ENCODE measurements at places on chromosomes 6 and 20. TPM values are rescaled to one million over a fixed set of nuclear protein-coding genes. Genes with fewer than 3 reads are reported as not detected.

ADGB gene
- total RNA-seq: 0.04 TPM

ZBP1 gene
- total RNA-seq: not detected

SLC17A3 gene
- 0.58 TPM for total RNA-seq

SIRPB1 gene
- total RNA-seq: 0.96 TPM

LZTS3 gene
- total RNA-seq: 47.8 TPM

RSPO4 gene
- total RNA-seq: 1.4 TPM

- no peak for DNase-seq
- no peaks in the 10 kb centered on the region for H3K36me3 ChIP-seq
- peaks cover 46% of the 10 kb centered on the region for H3K27me3 ChIP-seq
- no peaks in the 10 kb centered on the region for H3K4me1 ChIP-seq
- no peak overlapping the region for H3K4me3 ChIP-seq
These were observed 90.0 kb upstream of the RPS6KA2 start for GRCh38 chr6:166716910-166717617.

GRCh38 chr6:11538819-11539468, 1.4 kb downstream of the TMEM170B start:
- H3K27ac ChIP-seq: no peak overlapping the region
- H3K4me1 ChIP-seq: peaks cover 14% of the 10 kb centered on the region
- no peaks in the 10 kb centered on the region for H3K36me3 ChIP-seq
- peak overlapping the region; percentile 81 for H3K4me3 ChIP-seq

- H3K36me3 ChIP-seq: no peaks in the 10 kb centered on the region
- no peaks in the 10 kb centered on the region for H3K27me3 ChIP-seq
- peaks cover 9% of the 10 kb centered on the region for H3K4me1 ChIP-seq
- H3K27ac ChIP-seq: no peak overlapping the region
- no peak overlapping the region for H3K4me3 ChIP-seq
- no peak for DNase-seq
These were observed 210.8 kb downstream of the ARHGAP18 start for GRCh38 chr6:129498950-129499842.

- peak overlapping the region; percentile 73 for H3K27ac ChIP-seq
- DNase-seq: no peak
- no peaks in the 10 kb centered on the region for H3K36me3 ChIP-seq
- H3K4me1 ChIP-seq: peaks cover 22% of the 10 kb centered on the region
These were observed 581.6 kb upstream of the FLRT3 start for GRCh38 chr20:14918976-14919375.

GRCh38 chr6:156281266-156281665, 495.9 kb upstream of the ARID1B start:
- DNase-seq: no peak
- H3K27ac ChIP-seq: no peak overlapping the region
- H3K36me3 ChIP-seq: peaks cover 2% of the 10 kb centered on the region
- H3K27me3 ChIP-seq: no peaks in the 10 kb centered on the region
- peaks cover 4% of the 10 kb centered on the region for H3K4me1 ChIP-seq

DNA sequence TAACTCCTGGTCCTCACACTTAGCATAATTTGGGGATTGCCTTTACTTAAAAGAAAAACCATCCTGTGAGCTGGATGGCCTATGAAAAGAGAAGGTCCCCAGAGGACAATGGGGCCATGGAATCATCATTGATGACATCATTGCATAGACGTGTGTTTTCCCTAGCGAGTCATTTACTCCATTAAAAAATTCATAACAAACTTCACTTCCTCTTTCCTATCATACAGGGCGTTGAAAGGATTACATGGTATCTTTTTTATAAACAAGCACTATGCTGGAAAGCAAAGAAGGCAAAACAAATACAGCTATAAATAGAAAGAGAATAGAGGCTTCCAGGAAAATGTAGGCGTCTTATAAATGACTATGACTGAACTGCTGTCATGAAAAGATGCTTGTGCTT, 11.3 kb upstream of the COL12A1 start:
- no peak for DNase-seq
- no peak overlapping the region for H3K27ac ChIP-seq
- peaks cover 5% of the 10 kb centered on the region for H3K27me3 ChIP-seq
- no peaks in the 10 kb centered on the region for H3K36me3 ChIP-seq
- H3K4me3 ChIP-seq: no peak overlapping the region
- H3K4me1 ChIP-seq: peaks cover 6% of the 10 kb centered on the region

DNA sequence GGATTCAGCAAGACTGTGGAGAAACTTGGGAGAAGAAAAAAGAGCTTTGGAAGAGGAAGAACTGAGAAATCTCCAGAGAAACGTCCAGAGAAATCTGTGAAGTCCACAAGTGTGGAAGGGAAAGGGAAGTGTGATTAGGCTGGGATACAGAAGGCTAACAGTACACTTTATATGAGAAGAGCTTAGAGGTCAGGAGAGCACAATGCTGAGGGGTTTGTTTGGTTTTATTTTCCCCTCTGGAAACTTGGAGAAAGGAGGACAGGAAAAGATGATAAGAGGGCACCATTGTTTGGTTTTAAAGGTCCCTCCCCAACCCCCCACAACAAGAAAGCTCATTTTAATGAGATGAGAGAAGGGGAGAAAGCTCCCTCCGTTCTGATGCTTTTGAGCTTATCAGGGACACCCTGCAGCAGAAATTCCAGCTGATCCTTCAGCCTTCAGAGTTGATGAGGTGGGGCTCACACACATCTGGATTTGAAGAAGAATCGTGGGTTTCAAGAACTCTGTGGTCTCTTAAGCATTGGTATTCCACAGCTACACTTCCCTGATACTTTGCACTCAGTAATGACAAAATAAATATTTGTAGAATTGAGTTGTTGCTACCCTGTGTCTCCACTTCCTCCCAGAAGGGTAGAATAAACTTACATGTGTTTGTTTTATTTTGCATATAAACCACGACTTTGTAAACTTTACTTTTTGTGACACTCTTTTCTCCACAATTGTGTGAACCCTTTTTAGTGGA, 1.9 kb downstream of the NT5E start:
- no peaks in the 10 kb centered on the region for H3K36me3 ChIP-seq
- H3K4me1 ChIP-seq: peaks cover 42% of the 10 kb centered on the region
- H3K27me3 ChIP-seq: peaks cover 26% of the 10 kb centered on the region
- no peak for DNase-seq
- peak overlapping the region; percentile 86 for H3K4me3 ChIP-seq
- H3K27ac ChIP-seq: no peak overlapping the region

DNA sequence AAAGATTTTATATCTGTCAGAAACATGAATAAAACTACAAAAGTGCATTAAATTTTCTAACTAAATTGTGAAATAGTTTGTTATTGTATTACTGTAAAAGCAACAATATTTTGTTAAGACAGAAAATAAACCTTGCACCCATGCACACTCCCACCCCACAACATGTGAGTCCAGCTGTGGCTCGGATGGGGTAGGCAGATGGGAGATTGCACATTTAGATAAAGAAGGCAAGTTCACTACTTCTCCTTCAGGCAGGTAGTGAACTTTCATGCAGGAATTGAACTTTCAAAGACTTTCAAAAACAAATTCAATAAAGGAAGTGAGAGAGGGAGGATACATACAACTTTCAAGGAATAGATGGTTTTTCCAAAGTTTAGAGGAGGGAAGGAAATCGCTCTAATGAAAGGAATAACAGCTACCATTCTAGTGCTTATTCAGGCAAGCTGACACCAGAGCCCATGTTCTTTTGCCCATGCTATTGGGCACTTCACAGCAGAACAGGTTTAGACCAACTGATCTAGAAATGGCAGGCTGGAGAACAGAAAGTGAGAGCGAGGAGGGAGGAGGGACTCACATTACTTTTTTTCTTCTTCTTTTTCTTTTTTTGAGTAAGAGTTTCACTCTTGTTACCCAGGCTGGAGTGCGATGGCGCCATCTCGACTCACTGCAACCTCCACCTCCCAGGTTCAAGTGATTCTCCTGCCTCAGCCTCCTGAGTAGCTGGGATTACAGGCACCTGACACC, 28.5 kb downstream of the SF3B5 start:
- H3K4me1 ChIP-seq: peaks cover 6% of the 10 kb centered on the region
- no peaks in the 10 kb centered on the region for H3K36me3 ChIP-seq
- no peak for DNase-seq
- H3K27me3 ChIP-seq: peaks cover 72% of the 10 kb centered on the region
- no peak overlapping the region for H3K4me3 ChIP-seq
- H3K27ac ChIP-seq: no peak overlapping the region

GRCh38 chr20:22716821-22717351, 132.5 kb upstream of the FOXA2 start:
- no peaks in the 10 kb centered on the region for H3K36me3 ChIP-seq
- no peak overlapping the region for H3K4me3 ChIP-seq

DNA sequence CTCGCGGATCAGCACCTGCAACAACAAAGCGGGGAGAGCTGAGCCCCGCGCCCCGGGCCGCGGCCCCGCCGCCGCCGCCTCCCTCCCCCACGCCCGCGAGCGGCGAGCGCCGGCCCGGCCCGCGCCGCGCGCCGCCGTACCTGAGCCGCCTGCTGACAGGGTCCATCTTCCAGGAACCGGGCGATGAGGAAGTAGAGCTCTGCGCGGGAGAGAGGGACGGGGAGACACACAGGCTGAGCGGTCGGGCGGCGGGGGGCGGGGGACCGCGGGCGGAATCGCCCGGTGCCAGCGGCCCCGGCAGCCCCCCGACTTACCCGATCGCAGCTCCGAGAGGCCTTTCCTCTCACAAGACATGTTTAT, 359 bp downstream of the PHIP start:
- peak overlapping the region; percentile 98 for H3K27ac ChIP-seq
- H3K27me3 ChIP-seq: no peaks in the 10 kb centered on the region
- H3K4me1 ChIP-seq: peaks cover 33% of the 10 kb centered on the region

GRCh38 chr6:85166114-85166741, 283.7 kb upstream of the NT5E start:
- no peaks in the 10 kb centered on the region for H3K27me3 ChIP-seq
- no peaks in the 10 kb centered on the region for H3K36me3 ChIP-seq
- DNase-seq: no peak
- no peak overlapping the region for H3K4me3 ChIP-seq
- H3K4me1 ChIP-seq: no peaks in the 10 kb centered on the region
- no peak overlapping the region for H3K27ac ChIP-seq

- DNase-seq: no peak
- H3K27me3 ChIP-seq: no peaks in the 10 kb centered on the region
- H3K4me1 ChIP-seq: peaks cover 2% of the 10 kb centered on the region
- no peak overlapping the region for H3K27ac ChIP-seq
- H3K4me3 ChIP-seq: no peak overlapping the region
- H3K36me3 ChIP-seq: no peaks in the 10 kb centered on the region
These were observed 81.5 kb downstream of the HAO1 start for GRCh38 chr20:7858734-7859250.

- H3K4me1 ChIP-seq: peaks cover 7% of the 10 kb centered on the region
- H3K36me3 ChIP-seq: no peaks in the 10 kb centered on the region
- peak overlapping the region; percentile 94 for H3K27ac ChIP-seq
- peak overlapping the region; percentile 76 for H3K4me3 ChIP-seq
- H3K27me3 ChIP-seq: no peaks in the 10 kb centered on the region
These were observed 26.0 kb downstream of the GPX6 start for GRCh38 chr6:28489366-28490204.

- no peaks in the 10 kb centered on the region for H3K27me3 ChIP-seq
- H3K4me3 ChIP-seq: no peak overlapping the region
- H3K4me1 ChIP-seq: peaks cover 35% of the 10 kb centered on the region
- no peak for DNase-seq
- no peaks in the 10 kb centered on the region for H3K36me3 ChIP-seq
- peak overlapping the region; percentile 35 for H3K27ac ChIP-seq
These were observed 204.1 kb upstream of the PREP start for GRCh38 chr6:105606831-105607463.

GRCh38 chr20:31568041-31568731, 36.9 kb upstream of the ID1 start:
- H3K4me1 ChIP-seq: peaks cover 43% of the 10 kb centered on the region
- H3K27ac ChIP-seq: peak overlapping the region; percentile 38
- no peak for DNase-seq
- H3K27me3 ChIP-seq: no peaks in the 10 kb centered on the region
- H3K4me3 ChIP-seq: no peak overlapping the region

DNA sequence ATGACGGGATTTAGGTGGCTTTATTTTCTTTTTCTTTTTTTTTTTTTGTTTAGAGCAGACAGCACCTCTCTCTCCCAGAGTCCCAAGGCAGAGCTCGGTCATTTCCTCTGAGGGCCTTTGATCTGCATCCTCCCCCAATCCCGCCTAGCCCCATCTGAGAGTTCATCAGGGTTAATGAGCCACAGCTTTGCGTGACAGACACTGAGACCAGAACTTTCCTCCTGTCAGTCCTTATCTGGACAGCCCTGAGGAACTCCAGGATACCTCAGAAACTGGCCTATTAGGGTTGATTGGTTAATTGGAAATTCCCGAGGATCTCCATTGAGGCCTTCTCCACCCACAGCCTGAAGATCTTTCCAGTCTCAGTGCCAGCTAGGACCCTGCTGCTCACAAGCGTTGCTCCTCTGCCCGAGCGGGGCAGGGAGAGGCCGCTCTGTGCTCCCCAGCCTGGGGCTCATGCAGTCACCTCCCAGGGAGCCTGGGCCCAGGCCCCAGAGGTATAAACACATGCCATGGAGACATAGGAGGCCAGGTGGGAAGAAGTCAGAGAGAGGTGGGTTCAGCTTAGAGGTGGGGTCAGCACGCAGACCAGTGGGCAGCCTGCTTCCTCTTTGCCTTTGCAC, 1.4 kb upstream of the LRRN4 start:
- DNase-seq: no peak
- H3K27me3 ChIP-seq: peaks cover 29% of the 10 kb centered on the region
- H3K4me3 ChIP-seq: no peak overlapping the region
- H3K36me3 ChIP-seq: peaks cover 2% of the 10 kb centered on the region

- H3K4me1 ChIP-seq: peaks cover 8% of the 10 kb centered on the region
- no peak overlapping the region for H3K4me3 ChIP-seq
- no peak overlapping the region for H3K27ac ChIP-seq
- H3K27me3 ChIP-seq: no peaks in the 10 kb centered on the region
These were observed 4.3 kb upstream of the AKIRIN2 start for GRCh38 chr6:87706187-87706966.

DNA sequence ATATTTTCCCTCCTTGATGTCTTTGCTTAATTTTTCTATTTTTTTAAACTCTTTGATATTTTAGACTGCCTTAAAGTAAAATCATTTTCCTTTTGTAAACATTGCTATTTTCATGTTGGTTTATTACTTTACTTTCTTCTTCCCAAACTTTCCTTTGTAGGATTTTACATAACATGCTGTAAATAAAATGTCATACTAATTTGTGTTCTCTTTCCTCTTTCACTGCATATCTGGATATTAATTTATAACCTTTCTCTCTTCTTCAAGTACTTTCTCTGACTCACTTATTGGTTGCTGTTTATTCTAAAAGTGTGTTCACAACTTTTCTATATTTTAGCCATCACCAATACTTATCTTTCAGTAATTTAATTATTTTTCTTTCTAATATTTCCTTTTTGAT, 9.3 kb upstream of the POM121L2 start:
- DNase-seq: no peak
- peaks cover 21% of the 10 kb centered on the region for H3K27me3 ChIP-seq
- peaks cover 2% of the 10 kb centered on the region for H3K4me1 ChIP-seq
- no peak overlapping the region for H3K4me3 ChIP-seq
- no peaks in the 10 kb centered on the region for H3K36me3 ChIP-seq
